ENCODE measurements at places on chromosomes 11 and 22.

- DNase-seq, result no peak
These were observed 42.1 kb downstream of the NCAPD3 start for GRCh38 chr11:134181707-134182106.

- DNase-seq, result no peak
These were observed 84.7 kb upstream of the GDPD4 start for GRCh38 chr11:77386178-77386577.

DNA sequence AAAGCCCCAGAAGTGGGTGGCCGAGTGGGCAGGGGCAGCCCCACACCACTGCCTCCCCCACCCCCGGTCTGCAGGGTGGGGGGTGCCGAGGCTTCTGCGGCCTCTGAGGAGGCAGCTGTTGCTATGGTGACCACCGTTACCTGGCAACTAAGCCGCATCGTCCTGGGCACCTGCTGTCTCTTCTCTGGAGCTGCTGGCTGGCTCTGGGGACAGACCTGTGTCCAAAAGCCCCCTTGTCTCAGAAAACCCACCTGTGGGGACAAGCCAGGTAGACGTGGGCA is 79.9 kb upstream of the PRR5 start:
- DNase-seq, result no peak

GRCh38 chr11:58739725-58740430 is 8.1 kb upstream of the GLYAT start:
- no peak for DNase-seq

- no peak for DNase-seq
These were observed 34.1 kb downstream of the SBF1 start for GRCh38 chr22:50440544-50441249.

DNA sequence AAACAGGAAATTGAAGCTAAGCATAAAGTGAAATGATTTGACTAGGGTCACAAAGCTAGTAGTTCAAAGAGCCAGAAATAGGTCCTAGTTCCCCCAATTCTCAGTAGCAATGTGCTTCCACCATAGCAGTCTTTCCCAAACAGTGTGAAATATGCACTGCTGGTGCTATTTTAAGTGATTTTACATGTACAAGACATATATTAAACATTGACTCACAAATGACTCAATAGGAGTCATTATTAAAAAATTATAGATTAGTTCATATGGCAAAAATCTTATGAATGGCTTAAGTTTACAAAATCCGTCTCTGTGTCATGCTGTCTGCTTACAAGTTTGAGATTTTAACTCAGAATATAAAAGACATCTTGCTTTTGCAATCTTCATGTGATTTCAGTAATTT is 21.4 kb downstream of the KIF18A start:
- no peak for DNase-seq

GRCh38 chr11:56522008-56522407 is 21.0 kb downstream of the OR5M11 start:
- DNase-seq, result no peak

GRCh38 chr11:10701982-10702381 is 8.4 kb upstream of the IRAG1 start:
- DNase-seq, result no peak

DNA sequence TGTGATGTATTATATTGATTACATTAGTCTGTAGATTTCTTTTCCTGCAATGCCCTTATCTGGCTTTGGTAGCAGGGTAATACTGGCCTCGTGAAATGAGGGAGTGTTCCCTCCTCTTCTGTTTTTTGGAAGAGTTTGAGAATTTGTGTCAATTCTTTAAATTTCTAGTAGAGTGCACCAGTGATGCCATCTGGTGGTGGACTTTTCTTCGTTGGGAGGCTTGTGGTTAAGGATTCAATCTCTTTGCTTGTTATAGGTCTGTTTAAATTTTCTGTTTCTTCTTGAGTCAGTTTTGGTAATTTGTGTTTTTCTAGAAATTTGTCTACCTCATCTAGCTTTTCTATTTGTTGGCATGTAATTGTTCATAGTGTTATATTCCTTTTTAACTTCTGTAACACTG is 18.9 kb downstream of the SHANK3 start:
- no peak for DNase-seq

DNA sequence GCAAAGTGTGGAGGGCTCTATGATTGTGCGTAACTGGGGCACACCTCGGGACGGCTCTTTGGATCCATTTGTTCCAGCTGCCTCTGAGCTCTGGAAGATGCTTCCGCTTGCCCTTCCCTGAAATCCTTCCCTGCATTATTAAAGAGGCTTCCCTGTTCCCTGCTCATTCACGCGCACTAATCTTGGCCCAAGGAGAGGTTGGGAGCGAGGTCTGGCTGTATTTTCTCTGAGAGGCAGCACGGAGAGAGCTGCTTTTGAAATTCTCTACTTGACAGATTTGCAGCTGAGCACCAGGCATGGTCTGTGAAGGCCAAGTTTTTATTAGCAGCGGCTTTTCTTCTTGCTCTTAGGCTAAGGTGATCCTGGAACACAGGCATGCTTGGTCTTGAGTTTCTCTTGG is 94.8 kb upstream of the NTM start:
- peak; percentile 23 for DNase-seq

GRCh38 chr22:33163815-33164214 is 105.6 kb upstream of the SYN3 start:
- DNase-seq, result no peak

- DNase-seq, result no peak
These were observed 899.6 kb downstream of the OPCML start for GRCh38 chr11:132632641-132633124.

GRCh38 chr11:118679483-118679882 is at the start of gene TREH:
Gene TREH, minus strand, starts transcription at chr11:118679650. Its CDS starts 23 bp downstream, at chr11:118679627.
- no peak for DNase-seq

GRCh38 chr11:63613517-63614135 is 607 bp downstream of the PLAAT3 start:
- peak; percentile 16 for DNase-seq

DNA sequence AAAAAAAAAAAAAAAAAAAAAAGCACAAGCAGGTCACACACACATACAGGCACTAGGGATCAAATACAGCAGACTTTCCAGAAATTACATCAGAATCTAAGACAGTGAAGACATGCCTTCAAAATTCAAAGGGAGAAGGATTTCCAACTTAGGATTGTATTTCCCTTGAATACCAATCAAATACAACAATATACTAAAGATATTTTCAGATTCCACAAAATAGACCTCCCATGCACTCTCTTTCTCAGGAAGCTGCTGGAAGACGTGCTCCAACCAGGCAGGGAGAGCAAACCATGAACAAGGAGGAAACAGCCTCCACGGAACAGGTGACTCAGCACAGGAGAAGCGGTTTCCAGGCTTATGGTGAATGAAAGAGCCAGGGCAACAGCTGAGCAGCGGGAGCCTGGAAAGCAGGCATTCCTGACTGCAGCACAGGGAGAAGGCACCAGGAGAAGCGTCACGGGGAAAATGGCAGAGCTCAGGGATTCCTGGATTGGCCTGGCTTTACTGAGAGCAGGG is 32.0 kb downstream of the TMEM184B start:
- DNase-seq, result no peak

- no peak for DNase-seq
These were observed 7.0 kb upstream of the GAB2 start for GRCh38 chr11:78424334-78425270.

Measured in DMS79 (cell line).